ENCODE measurements at places on chromosomes 11 and 22.
A peak's percentile ranks its signal among the peaks of the same experiment; 100 is the strongest.

- DNase-seq: no peak
Observed at GRCh38 chr11:111285189-111286091, 12.9 kb upstream of the POU2AF3 start.

GRCh38 chr22:42969348-42969975, 45.5 kb downstream of the PACSIN2 start:
- no peak for DNase-seq

DNA sequence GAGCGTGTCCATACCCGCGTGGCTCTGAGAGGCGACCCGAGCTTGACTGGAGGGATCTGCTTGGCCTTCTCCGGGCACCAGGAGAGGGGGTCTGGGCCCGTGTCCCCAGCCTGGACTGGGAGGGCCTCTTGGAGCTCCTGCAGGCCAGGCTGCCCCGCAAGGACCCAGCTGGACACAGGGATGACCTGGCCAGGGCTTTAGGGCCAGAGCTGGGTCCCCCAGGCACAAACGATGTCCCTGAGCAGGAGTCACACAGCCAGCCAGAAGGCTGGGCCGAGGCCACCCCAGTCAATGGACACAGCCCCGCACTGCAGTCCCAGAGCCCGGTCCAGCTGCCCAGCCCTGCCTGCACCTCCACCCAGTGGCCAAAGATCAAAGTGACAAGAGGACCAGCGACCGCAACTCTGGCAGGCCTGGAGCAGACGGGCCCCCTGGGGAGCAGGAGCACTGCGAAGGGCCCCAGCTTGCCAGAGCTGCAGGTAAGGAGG, 38.2 kb downstream of the TRIOBP start:
- DNase-seq: no peak

- DNase-seq: no peak
Observed at GRCh38 chr11:20020198-20020597, 140.1 kb downstream of the DBX1 start.

- no peak for DNase-seq
Observed at GRCh38 chr11:59698506-59698905, 15.1 kb downstream of the OR10V1 start.

DNA sequence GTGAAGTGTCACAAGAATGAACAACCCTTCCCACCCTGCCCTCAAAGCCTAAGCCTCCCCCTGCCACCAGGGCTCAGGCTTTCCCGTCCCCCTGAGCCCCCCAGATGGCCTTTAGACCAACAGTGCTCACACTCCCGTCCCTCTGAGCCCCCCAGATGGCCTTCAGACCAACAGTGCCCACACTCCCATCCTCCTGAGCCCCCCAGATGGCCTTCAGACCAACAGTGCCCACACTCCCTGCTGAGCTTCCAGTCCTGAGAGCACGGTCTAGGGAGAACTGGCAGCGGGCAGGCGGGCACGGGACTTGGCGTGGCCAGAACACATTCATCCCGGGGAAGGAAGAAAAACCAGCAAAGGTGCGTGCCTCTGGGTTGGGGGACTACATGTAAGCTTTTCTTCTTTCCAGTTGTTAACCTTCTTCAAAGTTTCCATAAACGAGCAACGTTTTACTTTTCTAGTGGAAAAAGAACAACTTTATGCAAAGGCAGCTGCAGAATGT, 2.5 kb downstream of the MRGPRG start:
- DNase-seq: no peak

- DNase-seq: no peak
Observed at GRCh38 chr22:47835726-47836125, 1073.3 kb downstream of the TBC1D22A start.

GRCh38 chr11:44556735-44557409, 8.6 kb upstream of the CD82 start:
- DNase-seq: no peak

GRCh38 chr11:75099635-75100034, 3.0 kb upstream of the OR2AT4 start:
- no peak for DNase-seq

DNA sequence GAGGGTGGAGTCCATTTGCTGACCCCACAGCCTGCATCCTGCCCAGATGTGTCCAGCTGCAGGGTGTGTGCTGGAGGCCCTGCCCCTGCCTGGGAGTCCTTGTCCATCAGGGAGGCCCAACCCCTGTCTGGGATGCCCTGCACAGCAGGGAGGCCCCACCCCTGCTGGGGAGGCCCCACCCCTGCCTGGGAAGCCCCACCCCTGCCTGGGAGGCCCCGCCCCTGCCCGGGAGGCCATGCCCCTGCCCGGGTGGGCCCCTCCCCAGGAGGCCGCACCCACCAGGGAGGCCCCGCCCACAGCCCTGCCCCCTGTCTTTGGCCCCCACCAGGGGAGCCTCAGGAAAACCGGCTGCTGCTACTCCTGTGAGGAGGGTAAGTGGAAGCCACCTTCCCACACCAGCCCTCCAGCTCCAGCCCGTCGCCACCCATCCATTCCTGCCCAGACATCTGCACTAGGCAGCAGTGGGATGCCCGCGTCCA, 37.2 kb downstream of the MUC5B start:
- peak; percentile 66 for DNase-seq

DNA sequence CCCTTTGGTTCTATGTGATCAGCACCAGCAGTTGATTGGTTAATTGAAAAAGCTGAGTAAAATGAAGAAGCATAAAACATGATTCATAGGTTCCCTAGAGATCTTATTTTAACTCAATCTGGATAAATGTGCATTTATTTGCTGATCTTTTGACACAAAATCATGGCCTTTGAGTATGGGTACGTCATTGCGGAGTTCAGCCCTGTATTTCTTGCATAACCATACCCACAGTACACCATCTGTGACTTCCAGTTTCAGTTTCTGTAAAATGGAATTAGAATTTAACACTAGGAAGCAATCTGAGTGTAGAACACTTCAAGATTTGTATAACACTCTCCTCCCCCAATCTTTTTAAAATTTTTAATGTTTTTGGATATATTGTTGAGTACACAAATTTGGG, 358.2 kb downstream of the DDX10 start:
- DNase-seq: no peak

- no peak for DNase-seq
Observed at GRCh38 chr11:130213979-130214281, 54.3 kb downstream of the ST14 start.

DNA sequence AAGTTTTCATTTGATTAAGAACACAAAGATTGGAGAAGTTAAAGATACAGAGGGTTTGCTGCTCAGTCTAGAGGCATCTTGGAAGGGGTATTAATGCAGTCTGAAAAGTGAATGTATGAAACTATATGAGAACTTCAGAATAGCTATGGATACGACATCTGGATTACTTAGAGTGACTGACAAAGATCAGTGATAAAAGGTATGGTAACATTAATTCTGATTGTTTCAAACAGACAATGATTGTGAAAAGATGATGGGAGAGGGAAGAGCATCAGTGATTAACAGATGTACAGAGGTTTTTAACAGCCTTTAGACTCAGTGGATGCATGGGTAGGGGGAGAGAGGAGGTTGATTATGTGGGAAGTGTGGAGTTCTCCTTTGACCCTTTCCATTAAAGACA, 919.4 kb upstream of the CNTN5 start:
- no peak for DNase-seq

DNA sequence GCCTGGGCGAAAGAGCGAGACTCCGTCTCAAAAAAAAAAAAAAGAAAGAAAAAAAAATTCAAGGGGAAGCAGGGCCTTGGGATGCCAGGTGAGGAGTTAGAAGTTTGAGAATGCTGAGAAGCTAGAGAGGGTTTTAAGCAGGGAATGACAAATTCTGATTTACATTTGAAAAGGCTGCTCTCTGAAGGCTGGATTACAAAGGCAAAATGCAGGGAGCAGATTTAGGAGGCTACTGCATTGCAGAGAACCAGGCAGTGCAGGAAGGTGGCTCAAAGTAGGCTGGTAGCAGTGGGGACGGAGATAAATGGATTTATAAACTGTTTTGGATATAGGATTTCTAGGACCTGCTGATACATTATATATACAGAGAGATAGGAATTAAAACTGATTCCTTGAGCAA, 66.6 kb downstream of the KCNC1 start:
- no peak for DNase-seq

DNA sequence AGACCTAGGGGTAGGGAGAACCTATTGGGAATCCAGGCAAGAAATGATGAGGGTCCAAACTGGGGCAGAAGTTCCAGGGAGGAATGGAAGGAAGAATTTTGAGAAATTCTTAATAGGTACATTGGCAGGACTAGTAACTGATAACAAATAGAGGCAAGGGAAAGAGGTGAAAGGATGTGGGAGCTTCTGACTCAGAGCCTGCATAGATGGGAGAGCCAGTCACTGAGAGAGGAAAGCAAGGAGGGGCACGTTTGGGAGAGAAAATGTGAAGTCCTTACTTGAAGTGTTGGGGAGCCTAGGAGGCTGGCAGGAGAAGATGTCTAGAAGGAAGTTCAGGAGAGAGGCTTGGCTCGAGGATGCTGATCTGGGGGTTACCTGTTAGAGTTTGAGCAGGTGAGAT, 104.6 kb upstream of the NCAM1 start:
- DNase-seq: no peak

GRCh38 chr22:41995211-41995610, 3.4 kb upstream of the WBP2NL start:
- DNase-seq: no peak

GRCh38 chr11:91872243-91872642, 352.4 kb upstream of the FAT3 start:
- DNase-seq: no peak

GRCh38 chr11:105449100-105449734, 160.7 kb upstream of the GRIA4 start:
- no peak for DNase-seq

DNA sequence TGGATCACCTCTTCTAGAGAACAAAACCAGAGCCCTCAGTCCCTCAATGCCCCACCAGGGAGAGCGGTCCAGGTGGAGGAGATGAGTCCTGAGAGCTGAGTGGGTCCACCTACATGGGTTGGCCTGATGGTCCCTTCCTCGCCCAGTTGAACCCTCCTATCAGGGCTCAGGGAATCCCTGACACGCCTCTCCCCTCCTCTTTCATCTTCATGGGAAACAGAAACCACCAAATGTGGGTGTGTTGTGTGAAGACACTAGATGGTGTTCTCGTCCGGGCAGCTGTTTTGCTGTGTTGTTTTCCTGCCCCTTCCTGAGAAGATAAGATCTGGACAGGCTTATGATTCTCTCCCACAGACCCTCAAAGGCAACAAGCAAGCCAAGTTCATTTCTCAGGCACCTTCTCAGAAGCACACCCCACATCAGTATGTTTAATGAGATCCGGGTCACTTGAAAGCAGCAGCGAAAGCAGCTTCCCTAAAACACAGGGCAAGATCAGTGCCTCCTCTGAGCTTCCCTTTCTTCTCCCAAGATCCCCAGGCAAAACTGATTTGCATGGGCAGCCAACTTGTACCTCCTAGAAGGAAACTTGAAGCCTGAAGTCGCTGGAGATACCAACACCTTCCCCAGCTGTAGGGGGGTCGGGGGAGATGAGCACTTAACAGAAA, 35.3 kb upstream of the POU2AF1 start:
- DNase-seq: no peak

GRCh38 chr11:109507331-109507730, 85.3 kb downstream of the C11orf87 start:
- no peak for DNase-seq

DNA sequence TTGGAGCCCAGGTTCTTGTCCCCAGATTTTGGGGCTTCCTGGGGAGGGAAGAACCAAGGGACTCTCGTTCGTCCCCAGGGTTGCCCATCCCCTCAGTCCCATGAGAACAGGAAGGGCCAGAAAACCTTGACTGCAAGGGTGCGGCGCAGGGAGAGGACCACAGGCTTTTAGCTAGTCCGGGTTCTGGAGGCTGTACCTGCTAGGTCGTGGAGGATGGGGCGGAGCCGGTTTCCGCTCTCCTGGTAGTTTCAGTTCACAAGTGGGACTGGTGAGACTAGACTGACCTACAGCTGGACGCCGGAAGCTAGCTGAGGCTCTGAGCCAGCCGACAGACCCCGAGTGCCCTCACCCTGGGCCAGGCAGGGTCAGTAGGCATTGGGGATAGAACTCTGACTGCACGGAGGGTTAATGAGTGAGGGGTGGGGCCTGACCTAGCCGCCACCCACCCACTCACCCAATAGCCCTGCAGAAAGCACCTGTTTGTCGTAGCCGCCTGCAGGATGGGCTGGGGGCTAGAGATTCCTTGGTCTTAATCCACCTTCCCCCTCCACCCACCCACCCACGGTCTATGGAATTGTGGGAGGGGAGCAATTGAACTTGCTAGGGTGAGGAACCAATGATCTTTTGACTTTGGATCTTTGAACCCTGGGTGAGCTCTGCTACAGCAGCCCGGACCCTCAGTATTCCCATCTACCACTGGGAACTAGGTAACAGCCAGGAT, 1.5 kb downstream of the MAFF start:
- DNase-seq: no peak

DNA sequence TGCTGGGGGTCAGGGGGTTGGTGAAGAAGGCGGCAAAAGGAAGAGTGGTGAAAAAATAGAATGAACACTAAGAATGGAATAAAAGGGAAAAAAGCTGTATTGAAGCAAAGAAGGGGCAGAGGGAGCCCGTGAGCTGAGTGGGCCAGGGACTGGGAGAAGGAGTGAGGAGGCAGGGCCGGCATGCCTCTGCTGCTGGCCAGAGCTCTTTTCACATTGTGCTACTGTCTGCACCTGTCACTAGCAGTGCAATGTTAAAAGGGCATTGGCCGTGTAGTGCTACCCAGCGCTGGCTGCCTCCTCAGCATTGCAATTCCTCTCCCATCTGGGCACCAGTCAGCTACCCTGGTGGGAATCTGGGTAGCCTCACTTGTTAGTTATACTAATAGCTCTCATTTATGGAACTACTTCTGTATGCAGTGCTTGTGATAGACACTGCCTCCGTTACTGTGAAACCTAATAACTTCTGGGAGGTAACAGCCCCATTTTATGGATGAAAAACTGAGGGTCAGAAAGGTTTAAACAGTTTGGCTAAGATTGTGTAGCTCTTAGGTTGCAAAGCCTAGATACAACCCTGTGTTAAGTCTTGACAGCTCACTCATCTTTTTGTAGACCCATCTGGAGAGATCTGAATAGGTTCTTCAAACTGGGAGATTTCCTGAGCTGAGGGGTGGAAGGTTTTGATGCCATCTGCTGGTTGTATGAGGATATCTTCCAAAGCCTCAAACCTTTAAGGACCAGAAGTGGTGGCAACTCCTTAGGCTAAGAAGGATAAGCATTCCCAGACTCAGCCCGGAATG, 8.5 kb downstream of the YPEL4 start:
- no peak for DNase-seq

GRCh38 chr11:96091476-96091875, 167.6 kb upstream of the MTMR2 start:
- DNase-seq: no peak

DNA sequence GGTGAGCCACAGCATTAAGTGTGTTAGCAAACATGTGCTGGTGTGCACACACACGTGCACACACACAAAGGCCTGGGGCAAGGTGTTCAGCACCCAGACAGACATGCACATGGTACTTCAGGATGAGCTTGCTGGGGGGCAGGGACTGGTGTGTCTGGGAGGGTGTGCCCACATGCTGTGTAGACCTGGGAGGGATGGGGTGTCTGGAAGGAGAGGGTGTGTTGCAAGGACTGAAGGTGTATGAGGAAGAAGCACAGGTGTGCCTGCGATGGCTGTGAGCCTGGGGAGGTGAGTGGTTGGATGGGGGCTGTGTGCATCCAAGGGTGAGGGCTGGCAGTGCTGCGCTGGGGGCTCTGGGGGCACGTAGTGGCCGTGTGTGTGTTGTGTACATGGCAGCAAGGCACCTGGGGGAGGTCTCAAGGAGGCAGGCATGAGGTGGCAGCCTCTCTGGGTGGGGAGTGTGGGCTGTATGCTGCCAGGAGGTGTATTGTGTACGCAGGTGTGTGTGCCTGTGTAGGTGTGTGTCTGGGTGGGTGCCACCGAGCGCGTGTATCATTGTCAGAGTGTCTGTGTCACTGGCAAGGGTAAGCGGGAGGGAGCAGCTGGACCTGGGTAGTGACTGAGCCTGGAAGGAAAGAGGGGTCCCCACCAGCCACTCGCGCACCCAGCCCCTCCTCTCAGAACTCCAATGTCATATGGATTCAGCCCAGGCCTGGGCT, 2.2 kb downstream of the NRXN2 start:
- no peak for DNase-seq

All from GM12891 (cell line).